Stimulated activated CD8-positive, alpha-beta memory T cell treated with anti-CD3 and anti-CD28 coated beads, Interleukin-4, amount 100 ng/mL, for 1 hour (primary cell): ENCODE measurements at places on chromosomes 16 and 17.

- no peak for DNase-seq
Observed at GRCh38 chr17:77441130-77441920, 300.6 kb downstream of the SEC14L1 start.

DNA sequence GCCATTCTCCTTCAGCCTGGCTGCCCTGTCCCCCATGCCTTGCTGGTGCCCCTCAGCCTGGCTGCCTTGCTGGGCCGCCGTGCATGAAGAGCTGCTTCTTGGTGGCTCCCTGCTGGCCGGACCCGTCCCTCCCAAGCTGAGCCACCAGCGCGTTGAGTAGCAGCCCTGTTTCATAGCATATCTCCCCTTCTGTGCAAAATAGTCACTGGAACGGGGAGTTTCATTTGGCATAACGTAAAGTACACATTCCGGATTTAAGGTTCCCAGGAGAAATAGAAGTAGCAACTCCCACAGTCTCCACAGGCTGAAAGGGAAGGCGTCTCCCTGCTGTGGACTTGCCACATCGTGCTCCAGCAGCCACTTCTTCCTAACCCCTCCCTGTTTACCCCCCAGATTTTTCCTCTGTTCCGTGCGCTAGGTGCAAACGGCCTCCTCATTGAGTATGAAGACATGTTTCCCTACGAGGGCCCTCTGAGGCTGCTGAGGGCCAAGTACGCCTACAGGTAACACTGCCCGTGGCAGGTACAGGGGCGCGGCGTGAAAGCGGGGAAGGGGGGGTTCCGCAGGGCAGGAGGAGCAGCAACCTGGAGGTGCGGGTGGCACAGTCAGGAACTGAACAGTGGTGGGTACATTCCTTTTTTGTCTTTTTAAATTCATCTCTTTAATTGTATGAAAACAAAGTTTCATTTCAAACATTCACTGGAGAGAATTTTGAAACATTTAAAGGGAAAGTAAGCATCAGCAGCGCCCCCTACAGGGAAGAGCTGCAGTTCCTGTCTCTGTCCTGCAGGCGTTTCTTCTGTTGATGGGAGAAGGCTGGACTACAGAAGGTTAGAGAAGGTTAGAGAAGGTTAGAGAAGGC, 5.8 kb upstream of the OGFOD3 start:
- DNase-seq, result peak; percentile 27

DNA sequence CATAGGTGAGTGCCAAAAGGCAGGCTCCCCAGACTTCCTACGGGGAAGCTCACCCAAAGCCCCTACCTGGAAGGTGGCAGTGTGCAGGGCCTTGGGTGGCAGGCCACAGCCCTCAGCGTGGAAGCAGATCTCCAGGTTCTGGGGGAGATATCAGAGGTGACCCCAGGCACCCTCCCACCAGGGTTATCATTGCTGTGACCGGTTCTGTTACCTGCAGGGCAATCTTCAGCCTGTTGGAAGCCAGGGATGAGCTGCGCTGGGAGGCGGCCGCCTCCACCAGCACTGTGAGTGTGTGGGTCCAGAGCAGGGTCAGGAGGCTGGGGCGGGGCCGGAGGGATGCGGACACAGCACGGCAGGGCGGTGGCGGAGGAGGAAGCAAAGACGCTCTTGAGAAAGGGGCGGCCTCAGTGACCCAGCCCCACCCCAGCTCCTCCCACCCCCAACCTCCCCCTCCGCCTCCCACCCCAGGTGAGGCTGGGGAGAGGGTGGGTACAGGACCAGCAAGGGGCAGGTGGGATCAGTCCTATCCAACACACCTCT, 13.1 kb downstream of the UNC13D start:
- no peak for DNase-seq

DNA sequence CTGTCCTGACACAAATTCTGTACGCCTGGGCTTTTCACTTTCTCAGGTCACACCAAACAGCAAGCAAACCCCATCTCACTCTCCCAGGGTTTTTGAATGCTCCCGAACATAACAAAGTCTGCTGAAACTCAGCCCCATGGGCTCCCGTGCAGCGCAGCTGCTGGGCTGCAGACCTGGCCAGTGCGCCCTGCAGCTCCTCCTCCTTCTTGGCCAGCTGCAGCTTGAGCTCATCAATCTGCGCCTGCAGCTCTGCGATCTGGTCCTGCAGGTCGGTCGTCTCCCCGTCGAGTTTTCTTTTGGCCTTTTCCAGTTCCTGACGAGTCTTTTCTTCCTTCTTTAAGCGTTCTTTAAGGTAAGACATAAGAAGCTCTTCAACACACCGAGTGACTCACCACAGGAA, 70.5 kb downstream of the NDEL1 start:
- no peak for DNase-seq

GRCh38 chr17:63446753-63447470, 806 bp upstream of the CYB561 start:
- DNase-seq, result peak; percentile 17

GRCh38 chr16:26058326-26058725, 366.6 kb downstream of the HS3ST4 start:
- no peak for DNase-seq

GRCh38 chr16:9035996-9036395, 55.4 kb upstream of the HAPSTR1 start:
- DNase-seq, result no peak

GRCh38 chr17:37701496-37701898, 43.4 kb downstream of the HNF1B start:
- no peak for DNase-seq

- DNase-seq, result no peak
Observed at GRCh38 chr17:34613064-34614019, 34.0 kb downstream of the TMEM132E start.

GRCh38 chr17:12242345-12242954, 221.8 kb downstream of the MAP2K4 start:
- DNase-seq, result no peak

DNA sequence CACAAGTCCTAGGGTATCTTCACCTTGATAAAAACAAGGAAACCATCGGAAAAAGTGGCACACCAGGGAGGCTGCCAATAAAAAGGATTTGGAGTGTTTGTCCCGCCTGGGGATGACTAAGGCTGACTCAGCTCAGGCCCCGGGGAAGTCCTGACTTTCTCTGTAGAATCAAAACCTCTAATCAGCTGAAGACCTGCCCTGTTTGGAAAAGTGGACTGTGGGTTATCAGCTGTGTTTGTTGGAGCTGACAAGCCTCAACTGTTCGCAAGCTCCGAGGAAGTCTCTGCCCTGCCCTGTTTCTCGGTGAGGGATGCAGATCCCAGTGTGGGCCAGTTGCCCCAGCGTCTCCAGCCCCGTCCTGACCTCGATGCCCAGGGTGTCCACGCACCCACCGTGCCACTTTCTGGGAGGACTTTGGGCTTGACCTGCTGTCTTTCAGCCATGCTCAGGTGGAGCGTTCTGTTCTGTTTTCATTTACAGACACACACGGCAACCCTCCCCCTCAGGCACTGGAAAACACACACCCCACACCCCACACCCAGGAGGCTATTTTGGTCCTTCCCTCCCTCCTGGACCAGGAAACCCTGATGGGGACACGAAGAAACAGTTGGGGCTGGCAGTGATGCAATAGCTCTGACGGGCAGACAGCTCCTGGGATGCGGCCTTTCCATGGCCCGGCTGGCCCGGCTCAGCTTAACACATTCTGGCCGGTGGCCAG, 27.6 kb upstream of the PITPNA start:
- no peak for DNase-seq

GRCh38 chr16:56577300-56577625, 12.1 kb upstream of the MT3 start:
- no peak for DNase-seq

GRCh38 chr16:63789603-63790002, 1332.3 kb downstream of the CDH11 start:
- no peak for DNase-seq

- no peak for DNase-seq
Observed at GRCh38 chr16:2178321-2179106, 17.9 kb downstream of the CASKIN1 start.

- DNase-seq, result no peak
Observed at GRCh38 chr17:4859816-4860625, 26.9 kb downstream of the MINK1 start.

GRCh38 chr16:29007730-29008593, 23.1 kb downstream of the LAT start:
- DNase-seq, result peak; percentile 39

DNA sequence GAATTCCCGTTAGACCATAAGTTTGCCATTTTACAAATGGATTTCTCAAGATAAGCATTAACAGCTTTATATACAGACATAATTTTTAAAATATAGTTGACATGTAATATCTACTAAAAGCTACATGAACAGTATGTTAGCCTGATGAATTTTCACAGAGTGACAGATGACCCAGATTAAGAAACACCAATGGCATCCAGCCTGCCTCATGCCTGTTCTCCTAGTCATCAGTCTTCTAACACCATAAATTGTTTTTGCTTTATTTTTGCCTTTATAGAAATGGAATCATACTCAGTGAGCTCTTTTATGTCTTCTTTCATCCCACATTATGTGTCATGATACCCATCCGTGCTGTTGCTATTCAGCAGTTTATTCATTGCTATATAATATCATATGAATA, 80.0 kb downstream of the ATF7IP2 start:
- no peak for DNase-seq

DNA sequence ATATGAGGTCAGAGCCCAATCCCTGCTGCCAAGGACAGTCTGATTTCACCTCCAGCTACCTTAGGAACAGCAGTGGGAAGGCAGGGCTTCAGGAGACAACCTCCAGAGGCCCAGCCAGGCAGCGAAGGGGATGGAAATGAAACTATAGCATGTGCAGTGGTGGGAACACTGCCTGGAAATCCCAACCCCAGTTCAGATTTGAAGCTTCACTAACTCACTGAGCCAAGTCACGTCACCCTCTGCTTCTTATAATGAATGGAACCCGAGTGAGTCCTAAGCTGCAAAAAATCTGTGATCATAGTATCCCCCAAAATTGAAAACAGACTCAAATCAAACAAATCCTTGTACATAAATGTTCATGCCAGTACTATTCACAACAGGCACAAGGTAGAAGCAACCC, 36.0 kb upstream of the SLC39A11 start:
- DNase-seq, result no peak

DNA sequence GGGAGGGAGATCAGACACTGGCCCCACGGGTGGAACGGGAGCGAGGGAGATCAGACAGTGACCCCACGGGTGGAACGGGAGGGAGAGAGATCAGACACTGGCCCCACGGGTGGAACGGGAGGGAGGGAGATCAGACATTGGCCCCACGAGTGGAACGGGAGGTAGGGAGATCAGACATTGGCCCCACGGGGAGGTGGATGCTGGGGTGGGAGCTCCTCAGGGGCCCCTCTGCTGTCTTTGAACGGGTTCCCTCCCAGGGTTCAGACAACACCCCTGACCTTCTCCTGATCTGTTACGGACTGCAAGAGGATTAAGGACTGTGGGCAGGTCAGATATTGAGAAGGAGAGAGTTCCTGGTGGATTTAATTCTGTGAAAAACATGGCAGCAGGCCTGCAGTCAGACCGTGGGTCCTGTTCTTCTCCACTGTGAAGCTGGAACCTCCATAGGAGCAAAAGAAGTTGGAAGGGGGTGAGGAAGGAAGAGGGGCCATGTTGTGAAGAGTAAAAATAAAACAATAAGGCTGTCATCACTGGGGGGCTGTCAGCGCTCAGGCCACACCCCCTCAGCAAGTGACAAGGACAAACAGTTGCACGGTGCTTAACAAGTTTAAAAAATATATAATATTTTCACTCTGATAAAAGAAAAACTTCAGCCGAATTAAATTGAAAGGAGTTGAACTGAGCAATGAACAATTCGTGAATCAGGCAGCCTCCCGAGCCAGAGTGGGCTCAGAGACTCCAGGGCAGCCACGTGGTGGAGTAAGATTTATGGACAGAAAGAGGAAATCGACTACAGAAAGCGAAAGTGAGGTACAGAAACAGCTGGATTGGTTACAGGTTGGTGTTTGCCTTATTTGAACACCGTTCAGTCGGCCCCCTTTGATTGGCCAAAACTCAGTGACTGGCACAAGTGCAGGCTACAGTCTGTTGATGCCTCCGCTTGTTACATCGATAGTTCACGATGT, 348.7 kb upstream of the TNRC6C start:
- DNase-seq, result no peak

- DNase-seq, result no peak
Observed at GRCh38 chr17:320139-320538, 32.5 kb downstream of the RPH3AL start.

DNA sequence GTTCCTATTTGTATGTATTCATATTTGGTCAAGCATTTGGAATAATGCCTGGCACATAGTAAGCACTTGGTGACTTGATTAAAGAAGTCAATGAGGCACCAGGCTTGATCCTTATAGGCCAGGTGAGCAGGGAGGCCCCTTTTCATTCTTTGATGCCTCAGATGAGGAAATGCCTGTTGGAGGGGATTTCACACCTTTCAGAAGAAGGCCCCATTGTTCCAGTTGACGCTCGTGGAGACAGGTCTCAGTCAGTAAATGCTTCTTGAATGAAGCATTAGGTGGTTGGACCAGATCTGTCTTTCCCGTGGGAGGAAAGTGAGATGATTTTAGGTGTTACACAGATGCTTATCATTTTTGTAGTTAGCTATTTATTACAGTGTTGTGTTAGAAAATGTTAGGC, 13.0 kb downstream of the LCMT1 start:
- DNase-seq, result no peak

- no peak for DNase-seq
Observed at GRCh38 chr17:56570199-56570598, 23.3 kb upstream of the NOG start.
